NCI-H1436 (cell line): ENCODE measurements at places on chromosomes 2 and 18.

DNA sequence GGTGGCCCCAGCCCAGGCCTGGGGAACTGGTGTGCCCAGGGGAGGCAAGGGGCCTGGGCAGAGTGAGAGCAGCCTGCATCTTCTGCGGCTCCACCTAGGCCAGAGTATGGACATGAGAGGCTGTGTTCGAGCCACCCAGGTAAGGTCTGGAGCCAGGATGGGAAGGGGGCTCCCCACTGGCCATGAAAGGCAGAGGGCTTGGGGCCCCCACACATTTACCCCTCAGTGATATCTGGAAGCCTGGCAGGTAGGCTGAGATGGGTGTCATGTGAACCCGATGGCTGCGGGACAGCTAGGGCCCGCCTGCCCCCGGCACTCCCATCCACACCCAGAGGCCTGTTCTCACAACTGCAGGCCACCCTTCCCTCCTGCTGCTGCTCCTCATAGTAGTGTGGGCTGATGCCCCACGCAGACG, 13.2 kb downstream of the ADRA2B start:
- DNase-seq, result no peak

DNA sequence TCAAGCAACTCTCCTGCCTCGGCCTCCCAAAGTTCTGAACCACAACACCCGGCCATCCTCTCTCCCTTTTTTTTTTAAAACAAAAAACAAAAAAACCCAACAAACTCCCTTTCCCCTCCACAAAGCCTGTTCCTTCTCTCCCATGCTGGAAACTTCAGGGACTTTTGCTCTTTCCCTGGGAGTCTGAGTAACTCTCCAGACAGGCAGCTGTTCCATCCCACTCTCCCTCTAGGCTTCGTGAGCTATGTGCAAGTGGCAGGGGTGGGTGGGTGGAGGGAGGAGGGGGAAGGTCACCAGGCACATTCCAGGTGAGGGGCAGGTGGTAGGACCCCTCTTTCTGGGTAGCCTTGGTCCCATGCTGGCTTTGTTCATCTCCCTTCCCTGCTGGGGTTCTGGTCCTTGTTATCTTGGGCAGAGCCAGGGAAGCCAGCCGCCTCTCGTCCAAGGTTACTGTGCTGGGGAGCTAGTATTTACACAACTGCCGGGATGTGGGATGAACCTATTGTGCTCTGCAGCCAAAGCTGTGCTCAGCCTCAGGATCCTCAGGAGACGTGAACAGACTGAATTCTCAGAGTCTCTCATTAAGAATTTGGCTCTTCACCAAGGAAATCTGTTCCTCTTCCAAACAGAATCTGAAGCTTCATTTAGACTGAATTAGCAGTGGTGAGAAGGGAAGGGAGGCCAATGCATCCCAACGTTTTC, 106.9 kb downstream of the LIPG start:
- DNase-seq, result no peak

DNA sequence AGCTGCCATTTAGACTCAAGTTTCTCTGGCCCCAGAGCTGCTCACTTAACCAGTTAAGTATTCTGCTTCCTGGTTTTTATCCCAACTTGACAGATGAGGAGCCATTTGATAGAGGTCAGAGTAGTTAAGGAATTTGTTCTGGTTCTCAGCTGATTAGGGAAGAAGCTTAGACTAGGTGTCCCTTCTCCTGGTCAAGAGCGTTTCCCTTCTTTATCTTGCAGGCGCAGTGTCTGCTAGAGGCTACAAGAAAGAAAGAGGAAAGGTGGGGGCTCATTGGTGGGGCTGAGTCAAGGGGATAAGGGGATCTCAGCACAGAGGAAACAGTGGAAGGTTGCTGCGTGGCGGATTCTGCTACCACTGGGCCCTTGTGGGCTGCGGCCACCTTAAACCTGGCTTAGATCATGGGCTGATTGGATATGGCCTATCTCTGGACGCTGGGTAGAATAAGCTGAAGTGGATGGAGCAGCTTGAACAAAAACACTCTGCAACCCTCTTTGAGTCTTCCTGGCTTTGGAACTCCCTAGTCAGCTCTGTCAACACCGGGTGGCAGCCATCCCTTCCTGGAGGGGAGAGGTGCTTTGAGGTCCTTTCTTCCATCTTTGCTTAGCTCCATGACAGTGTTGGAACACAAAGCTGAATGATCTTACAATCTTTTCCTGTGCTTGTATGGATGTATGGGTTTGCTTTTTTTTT, 70.8 kb downstream of the QPCT start:
- DNase-seq, result no peak

DNA sequence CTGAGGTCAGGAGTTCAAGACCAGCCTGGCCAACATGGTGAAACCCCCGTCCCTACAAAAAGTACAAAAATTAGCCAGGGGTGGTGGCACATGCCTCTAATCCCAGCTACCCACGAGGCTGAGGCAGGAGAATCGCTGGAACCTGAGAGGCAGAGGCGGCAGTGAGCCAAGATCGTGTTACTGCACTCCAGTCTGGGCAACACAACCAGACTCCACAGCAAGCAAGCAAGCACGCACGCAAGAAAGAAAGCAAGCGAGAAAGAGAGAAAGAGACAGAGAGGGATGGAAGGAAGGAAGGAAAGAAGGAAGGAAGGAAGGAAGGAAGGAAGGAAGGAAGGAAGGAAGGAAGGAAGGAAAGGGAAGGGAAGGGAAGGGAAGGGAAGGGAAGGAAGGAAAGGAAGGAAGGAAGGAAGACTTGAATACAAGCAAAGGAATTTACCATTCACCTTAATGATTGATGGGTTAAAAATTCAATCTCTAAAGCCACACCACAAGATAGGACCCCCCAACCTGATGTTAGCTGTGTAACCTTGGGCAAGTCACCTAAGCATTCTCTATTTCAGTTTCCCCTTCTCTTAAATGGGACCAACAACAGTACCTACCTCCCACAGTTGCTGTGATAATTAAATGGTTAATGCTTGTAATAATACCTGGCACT, 181.7 kb downstream of the ATAD2B start:
- DNase-seq, result no peak

GRCh38 chr2:174492963-174493431, 6.2 kb upstream of the GPR155 start:
- DNase-seq, result no peak

DNA sequence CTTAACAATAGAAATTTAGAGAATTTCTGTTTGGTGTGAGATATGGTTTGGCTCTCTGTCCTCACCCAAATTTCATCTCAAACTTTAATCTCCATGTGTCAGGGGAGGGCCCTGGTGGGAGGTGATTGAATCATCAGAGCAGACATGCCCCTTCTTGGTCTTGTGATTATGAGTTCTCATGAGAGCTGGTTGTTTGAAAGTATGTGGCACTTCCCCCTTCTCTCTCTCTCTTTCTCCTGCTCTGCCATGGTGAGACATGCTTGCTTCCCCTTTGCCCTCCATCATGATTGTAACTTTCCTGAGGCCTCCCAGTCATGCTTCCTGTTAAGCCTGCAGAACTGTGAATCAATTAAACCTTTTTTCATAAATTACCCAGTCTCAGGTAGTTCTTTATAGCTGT, 524.7 kb upstream of the ACVR2A start:
- DNase-seq, result no peak

- DNase-seq, result no peak
Measured at GRCh38 chr18:28189400-28190239, 12.7 kb upstream of the CDH2 start.

GRCh38 chr2:47301277-47301618, 101.7 kb upstream of the MSH2 start:
- no peak for DNase-seq

DNA sequence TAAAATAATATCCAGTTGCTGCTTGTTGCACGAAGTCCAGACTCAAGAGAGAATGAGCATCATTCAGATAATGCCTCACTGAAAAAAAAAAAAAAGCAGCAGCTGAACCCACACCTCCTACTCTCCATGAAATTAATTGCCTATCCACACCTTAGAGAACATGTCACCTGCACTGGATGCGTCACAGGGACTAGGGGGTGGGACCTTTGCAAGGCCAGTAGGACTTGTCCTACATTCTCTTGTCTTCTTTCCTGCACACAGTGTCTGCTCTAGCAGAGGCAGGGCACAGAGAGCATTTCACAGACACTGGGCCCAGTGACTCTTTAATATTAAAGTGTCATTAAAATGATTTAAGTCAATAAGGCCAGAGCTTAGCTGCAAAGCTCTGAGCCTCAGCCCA, at the start of gene ABCA12:
TSS of gene ABCA12 (minus strand) at position 148 of the 400 bp plus-strand sequence. CDS start 418 bp downstream, outside the sequence.
- DNase-seq, result no peak

- no peak for DNase-seq
Measured at GRCh38 chr2:60445684-60446179, 107.7 kb downstream of the BCL11A start.

- no peak for DNase-seq
Measured at GRCh38 chr2:69715964-69716363, 26.0 kb upstream of the ANXA4 start.

- DNase-seq, result no peak
Measured at GRCh38 chr2:45342-46130, 769 bp downstream of the FAM110C start.

- DNase-seq, result no peak
Measured at GRCh38 chr2:240502430-240503121, 55.2 kb downstream of the ANKMY1 start.

GRCh38 chr2:85455552-85456090, 37.1 kb downstream of the SH2D6 start:
- DNase-seq, result no peak

GRCh38 chr18:13623348-13623747, 103.0 kb downstream of the FAM210A start:
- DNase-seq, result no peak

DNA sequence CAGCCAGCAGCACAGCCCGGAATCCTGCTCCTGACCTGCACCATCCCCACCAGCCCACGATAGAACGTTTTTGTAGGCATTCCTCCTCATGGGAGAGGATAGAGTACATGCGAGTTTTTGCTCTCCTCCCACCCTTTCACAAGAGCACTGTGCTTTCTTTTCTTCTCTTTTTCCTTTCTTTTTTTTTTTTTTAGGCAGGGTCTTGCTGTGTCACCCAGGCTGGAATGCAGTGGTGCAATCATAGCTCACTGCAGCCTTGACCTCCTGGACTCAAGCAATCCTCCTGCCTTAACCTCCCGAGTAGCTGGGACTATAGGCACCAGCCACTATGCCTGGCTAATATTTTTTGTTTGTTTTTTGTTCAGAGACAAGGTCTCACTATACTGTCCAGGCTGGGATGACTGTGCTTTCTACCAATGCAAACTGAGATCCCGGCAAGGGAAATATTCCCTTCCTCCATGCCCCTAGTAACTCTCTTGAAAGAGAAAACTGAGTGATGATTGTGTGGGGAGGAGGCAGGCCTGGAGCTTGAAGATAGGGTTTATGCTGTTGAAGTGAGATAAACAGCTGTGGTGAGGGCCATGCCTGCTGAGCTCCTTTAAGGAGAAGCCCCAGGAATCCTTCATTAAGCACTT, 82.6 kb upstream of the TXNDC2 start:
- no peak for DNase-seq

GRCh38 chr18:57640236-57640635, 18.6 kb upstream of the NARS1 start:
- DNase-seq, result no peak

GRCh38 chr18:26911840-26912239, 46.3 kb upstream of the AQP4 start:
- no peak for DNase-seq

DNA sequence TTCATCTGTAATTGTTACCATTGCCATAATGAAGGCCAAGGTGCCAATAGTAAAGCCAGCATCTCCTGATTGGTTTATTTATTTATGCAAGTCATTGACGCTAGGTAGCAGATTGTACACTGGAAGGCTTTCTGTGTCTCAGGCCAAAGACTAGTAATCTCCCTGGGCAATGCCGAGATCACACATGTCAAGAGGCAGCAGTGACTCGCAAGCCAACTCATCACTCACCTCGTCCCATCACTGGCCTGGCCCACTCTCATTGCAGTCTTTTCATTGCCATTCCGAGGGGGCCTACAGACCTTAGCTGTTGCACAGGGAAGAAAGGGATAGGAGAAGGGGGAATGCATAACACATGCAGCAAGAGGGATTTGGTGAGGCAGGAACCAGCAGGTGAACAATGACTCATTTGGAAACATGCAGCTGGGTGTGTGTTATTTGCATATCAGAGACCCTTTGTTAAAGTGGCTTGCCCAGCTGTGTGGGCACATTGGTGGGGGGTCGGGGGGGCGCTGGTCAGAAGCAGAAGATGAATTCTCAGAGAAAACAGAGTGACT, 448.7 kb upstream of the HNRNPA3 start:
- DNase-seq, result no peak

GRCh38 chr2:16726147-16726546, 60.5 kb upstream of the CYRIA start:
- no peak for DNase-seq

- DNase-seq, result no peak
Measured at GRCh38 chr2:75041731-75042600, 83.5 kb downstream of the POLE4 start.

GRCh38 chr2:171723716-171724683, 36.7 kb downstream of the DYNC1I2 start:
- DNase-seq, result peak; percentile 58

GRCh38 chr2:2324119-2324518, 7.0 kb downstream of the MYT1L start:
- no peak for DNase-seq

GRCh38 chr18:78587626-78588600, 391.7 kb upstream of the SALL3 start:
- DNase-seq, result no peak

GRCh38 chr2:213220967-213221603, 63.2 kb upstream of the SPAG16 start:
- no peak for DNase-seq

DNA sequence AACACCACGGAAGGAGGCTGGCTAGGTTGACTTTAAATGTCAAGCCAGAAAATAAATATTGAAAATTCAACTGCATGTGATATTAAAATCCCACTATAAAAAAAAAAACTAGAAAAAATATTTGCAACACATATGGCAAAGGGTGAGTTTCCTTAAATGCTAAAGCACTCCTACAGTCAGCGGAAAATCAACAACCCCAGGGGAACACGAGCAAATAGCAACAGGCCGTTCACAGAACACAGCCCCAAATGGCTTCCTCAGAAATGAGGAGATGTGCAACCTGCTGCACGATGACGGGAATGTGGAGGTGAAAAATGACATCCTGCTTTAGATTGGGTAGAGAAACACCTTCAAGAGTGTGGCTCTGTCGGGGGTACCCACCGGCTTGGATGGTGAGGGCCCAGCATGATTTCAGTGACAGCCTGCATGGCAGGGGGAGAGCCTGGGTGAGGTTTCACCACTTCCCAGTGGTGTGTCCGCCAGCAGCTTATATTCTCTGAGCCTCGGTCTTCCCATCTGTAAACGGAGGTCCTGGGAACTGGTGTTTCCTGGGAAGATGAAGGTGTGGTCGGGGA, 157.9 kb upstream of the GLI2 start:
- no peak for DNase-seq

DNA sequence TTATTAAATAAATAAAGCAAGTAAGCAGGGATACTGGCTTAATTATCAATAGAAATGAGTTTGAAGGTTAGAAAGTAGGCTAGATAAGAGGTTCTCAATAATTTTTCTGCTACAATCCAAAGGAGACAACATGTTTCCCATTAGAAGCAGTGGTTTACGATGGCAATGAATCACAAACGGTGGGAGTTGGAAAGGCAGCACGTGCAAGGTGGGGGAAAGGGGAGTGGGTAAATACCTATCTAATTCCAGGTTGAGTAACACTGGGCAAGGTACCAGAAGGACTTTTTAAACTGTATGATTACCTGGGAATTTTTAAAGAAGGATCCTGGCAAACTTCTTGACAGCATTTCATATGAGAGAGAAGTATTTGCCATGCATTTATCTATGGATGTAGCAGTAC, 289.9 kb downstream of the NBAS start:
- DNase-seq, result no peak

- DNase-seq, result no peak
Measured at GRCh38 chr2:208980321-208980720, 443.5 kb upstream of the MAP2 start.
